Muscle of leg (tissue), 16 donors: ENCODE measurements at places on chromosomes 1 and 21. TPM values are rescaled to one million over a fixed set of nuclear protein-coding genes. Genes with fewer than 3 reads are reported as not detected.

DNA sequence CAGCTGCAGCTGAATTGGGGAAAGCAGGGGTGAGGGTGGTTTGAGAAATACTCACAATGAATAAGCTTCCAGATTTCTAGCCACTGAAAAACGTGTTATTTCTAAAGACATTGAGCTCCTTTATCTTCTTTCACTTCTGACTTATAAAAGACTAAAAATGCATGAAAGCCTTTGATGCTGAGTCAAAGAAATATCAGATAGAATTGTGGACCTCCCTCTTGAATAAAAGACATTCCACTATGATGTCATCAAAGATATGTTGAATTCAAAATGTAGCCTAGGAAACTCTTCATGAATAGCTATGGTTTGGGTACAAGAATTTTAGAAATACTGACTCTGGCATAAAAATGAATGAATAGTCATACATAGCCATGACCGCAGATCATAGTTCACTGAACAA lies 44.7 kb upstream of the COL24A1 start:
- H3K27ac ChIP-seq, result no peak overlapping the region
- no peak overlapping the region for H3K4me3 ChIP-seq
- no peaks in the 10 kb centered on the region for H3K36me3 ChIP-seq
- H3K27me3 ChIP-seq, result no peaks in the 10 kb centered on the region

DNA sequence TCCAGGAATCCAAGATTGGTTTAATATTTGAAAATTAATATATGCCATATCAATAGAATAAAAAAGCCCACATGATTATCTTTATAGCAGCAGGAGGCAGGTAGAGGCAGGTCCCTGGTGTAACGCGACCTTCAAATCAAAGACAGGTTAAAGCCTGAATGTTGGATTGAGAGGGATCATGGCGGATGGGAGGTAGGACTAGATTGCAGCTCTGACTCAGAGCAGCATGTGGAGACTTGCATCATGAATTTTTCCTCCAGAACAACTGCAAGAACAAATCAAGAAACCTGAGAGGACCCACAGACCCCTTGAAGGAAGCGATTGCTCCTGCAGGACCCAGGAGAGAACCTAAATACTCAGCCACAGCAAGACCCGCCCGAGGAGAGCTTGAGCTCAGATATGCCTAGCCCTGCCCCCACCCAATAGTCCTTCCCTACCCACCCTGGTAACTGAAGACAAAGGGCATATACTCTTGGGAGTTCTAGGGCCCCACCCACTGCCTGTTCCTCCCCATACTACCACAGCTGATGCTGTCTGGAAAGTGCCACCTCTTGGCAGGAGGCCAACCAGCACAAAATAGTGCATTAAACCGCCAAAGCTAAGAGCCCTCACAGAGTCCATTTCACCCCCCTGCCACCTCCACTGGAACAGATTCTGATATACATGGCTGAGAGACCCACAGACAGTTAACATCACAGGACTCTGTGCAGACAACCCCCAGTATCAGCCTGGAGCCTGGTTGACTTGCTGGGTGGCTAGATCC lies 19.5 kb downstream of the S100B start:
- H3K4me3 ChIP-seq, result no peak overlapping the region
- no peaks in the 10 kb centered on the region for H3K4me1 ChIP-seq
- no peaks in the 10 kb centered on the region for H3K27me3 ChIP-seq
- peaks cover 5% of the 10 kb centered on the region for H3K36me3 ChIP-seq
- H3K27ac ChIP-seq, result no peak overlapping the region

- H3K4me1 ChIP-seq, result no peaks in the 10 kb centered on the region
- H3K36me3 ChIP-seq, result no peaks in the 10 kb centered on the region
- DNase-seq, result no peak
These were observed 102.1 kb downstream of the SLC30A10 start for GRCh38 chr1:219826290-219826689.

- H3K36me3 ChIP-seq, result no peaks in the 10 kb centered on the region
- no peaks in the 10 kb centered on the region for H3K27me3 ChIP-seq
- peaks cover 66% of the 10 kb centered on the region for H3K4me1 ChIP-seq
- no peak overlapping the region for H3K4me3 ChIP-seq
These were observed 36.4 kb downstream of the RCSD1 start for GRCh38 chr1:167666416-167666815.

GRCh38 chr1:201543871-201544642 lies 5.1 kb downstream of the NAV1 start:
- H3K27ac ChIP-seq, result no peak overlapping the region
- peaks cover 33% of the 10 kb centered on the region for H3K4me1 ChIP-seq
- H3K4me3 ChIP-seq, result no peak overlapping the region
- H3K36me3 ChIP-seq, result no peaks in the 10 kb centered on the region
- DNase-seq, result no peak

DNA sequence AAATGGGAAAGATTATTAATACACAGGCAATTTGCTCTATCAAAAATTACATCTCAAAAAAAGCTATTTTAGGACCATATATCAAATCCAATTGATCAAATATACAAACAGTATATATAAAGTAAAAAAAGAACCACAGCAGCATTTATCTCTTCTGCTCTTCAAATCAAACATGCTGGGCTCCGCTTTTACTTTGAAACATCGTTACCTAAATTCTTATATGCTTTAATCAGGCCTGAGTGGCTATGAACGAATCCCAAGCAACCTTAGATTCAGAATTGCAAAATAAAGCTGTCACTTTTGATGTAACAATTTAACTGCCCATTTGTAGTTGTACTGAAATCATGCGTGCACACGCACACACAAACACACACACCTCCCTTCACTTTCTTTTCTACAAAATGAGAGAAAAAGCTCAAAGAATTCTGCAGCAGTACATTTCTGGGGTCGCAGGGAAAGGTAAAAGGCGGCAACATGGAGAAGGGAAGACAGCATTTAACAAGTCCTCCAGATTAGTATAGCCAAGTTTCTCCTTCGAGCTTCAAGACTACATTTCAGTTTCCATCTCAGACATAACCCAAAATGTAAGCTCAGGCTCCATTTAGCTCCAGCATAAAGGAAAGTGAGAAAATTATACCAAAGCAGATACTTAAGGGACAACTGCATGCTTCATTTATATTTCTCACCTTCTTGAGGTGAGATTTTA lies 92.2 kb upstream of the TTC39A start:
- H3K27me3 ChIP-seq, result no peaks in the 10 kb centered on the region
- H3K4me3 ChIP-seq, result no peak overlapping the region
- peaks cover 4% of the 10 kb centered on the region for H3K36me3 ChIP-seq
- no peak overlapping the region for H3K27ac ChIP-seq
- no peak for DNase-seq
- H3K4me1 ChIP-seq, result peaks cover 3% of the 10 kb centered on the region

GRCh38 chr1:162353702-162354101 lies 23.0 kb downstream of the SPATA46 start:
- no peaks in the 10 kb centered on the region for H3K36me3 ChIP-seq
- no peak for DNase-seq
- H3K4me3 ChIP-seq, result no peak overlapping the region
- H3K27ac ChIP-seq, result no peak overlapping the region

The CELA2B gene
- 2.7 TPM for total RNA-seq

The MAB21L3 gene
- total RNA-seq, result not detected

The PLXNA2 gene
- 17.8 TPM for total RNA-seq

The CEP170 gene
- total RNA-seq, result 60.5 TPM
